Stimulated activated CD8-positive, alpha-beta memory T cell treated with anti-CD3 and anti-CD28 coated beads, Interleukin-7, amount 100 ng/mL, for 48 hours (primary cell): ENCODE measurements at places on chromosomes 2 and 18.

- no peak for DNase-seq
Measured at GRCh38 chr18:2424420-2424819, 146.9 kb downstream of the METTL4 start.

GRCh38 chr2:134247679-134248078 is 6.2 kb upstream of the MGAT5 start:
- no peak for DNase-seq

- no peak for DNase-seq
Measured at GRCh38 chr2:49004036-49004626, 150.2 kb downstream of the FSHR start.

GRCh38 chr2:241566468-241566867 is 7.9 kb downstream of the BOK start:
- DNase-seq: no peak

DNA sequence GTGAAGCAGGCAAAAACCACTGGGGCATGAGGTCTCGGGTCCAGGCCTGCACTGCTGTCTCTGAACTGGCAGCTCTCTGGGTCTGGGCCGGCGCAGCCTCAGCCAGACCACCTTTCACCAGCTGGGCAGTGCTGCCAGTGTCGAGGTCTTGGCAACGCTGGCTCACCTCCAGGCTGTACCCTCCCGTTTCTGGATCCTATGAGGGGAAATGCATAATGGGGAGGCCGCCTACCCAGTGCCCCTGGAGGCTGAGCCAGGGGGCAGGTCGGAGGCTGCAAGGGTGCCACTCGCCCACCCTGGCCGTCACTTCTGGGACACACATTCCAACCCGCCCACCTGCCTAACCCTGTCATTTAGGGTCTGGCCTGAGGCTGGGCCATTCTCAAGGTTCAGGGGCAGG is 24.6 kb downstream of the KIF1A start:
- DNase-seq: no peak
